HT-29 (cell line): ENCODE measurements at places on chromosomes 3 and 15.
A peak's percentile ranks its signal among the peaks of the same experiment; 100 is the strongest.

DNA sequence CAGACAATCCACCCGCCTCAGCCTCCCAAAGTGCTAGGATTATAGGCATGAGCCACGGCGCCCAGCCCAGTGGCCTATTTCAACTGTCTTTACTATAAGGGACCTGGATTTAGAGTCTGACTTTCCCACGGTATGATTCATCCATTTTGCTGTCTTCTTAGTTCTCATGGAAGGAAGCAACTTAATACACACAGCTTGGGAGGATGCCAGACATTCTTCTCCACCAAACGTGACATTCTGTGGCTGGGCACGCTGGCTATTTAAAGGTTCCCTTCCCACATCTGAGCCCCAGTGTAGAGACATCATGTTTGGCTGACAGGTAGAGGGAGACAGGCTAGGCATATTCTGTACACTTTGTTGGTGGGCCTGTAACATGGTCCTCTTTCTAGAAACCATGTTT lies 26.2 kb downstream of the FAM43A start:
- DNase-seq = peak; percentile 58

DNA sequence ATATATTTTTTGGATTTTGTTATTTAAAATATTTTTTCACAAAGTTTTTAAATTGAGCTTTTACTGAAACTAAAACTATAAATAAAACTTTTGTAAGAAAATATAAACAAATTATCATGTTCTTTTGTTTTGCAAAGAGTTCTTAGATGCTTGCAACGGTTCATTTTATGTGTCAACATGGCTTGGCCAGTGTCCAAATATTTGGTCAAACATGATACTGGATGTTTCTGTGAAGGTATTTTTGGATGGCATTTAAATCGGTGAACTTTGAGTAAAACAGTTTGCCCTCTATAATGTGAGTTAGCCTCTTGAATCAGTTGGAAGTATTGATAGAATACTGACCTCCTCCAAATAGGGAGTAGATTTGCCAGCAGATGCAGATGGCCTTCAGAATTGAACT lies 612.6 kb upstream of the NECTIN3 start:
- no peak for DNase-seq

DNA sequence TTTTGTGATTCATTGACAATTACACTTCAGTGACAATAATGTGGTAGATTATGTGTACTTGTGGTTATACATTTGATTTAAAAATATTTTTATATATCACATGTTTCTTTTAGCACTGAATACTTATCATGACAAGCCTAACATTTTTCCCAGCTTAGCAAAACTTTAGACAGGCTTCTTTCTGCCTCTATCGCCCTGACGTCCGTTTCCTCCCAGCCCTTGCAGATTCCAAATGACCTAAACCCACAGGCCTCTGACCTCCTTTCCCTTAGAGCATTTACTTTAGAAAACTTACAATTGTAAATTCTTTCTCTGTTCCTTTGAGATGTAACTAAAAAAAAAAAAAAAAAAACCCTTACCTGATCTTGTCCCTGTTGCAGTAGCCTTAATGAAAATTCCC lies 326.1 kb downstream of the UNC13C start:
- no peak for DNase-seq

- DNase-seq = no peak
Measured at GRCh38 chr3:127083778-127084397, 101.0 kb downstream of the PLXNA1 start.

GRCh38 chr3:62312201-62312600 lies 61.1 kb downstream of the FEZF2 start:
- DNase-seq = no peak

GRCh38 chr3:130392266-130392665 lies 46.8 kb downstream of the COL6A5 start:
- no peak for DNase-seq

DNA sequence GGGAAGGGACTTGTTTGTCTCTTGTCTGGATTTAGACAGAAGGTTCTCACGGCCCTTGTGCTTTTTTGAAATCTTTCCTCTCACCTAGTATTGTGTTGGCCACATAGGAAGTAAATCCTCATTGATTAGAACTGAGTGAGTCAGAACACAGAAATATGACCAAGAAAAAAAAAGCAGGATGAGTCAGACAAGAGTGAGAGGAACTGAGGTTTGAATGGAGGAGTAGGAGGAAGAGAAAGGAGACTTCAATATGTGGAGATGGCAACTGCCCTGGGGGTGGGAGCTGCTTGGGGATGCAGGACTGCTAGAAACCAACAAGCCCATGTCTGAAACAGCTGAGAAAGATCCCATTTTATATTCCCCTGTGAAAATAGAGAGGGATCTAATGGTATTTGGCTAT lies 194.1 kb upstream of the ZBTB20 start:
- no peak for DNase-seq

DNA sequence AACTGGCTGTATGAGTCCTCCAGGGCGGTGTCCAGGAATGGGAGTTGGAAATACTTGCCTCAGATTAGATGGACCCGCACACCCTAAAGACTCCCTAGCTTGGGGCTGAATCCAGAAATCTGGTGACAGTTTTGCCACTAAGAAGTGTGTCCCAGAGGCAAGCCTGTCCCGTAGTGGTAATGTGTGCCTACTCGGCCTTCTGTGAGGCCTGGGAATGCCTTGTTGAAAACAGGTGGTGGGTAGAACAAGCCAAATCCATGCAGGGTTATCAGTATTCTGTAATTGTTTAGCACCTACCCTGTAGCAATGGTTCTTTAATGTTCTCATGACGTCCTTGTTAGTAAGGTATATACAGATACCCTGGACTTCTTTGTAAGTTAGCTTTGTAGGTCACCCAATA lies 1.6 kb downstream of the C3orf52 start:
- DNase-seq = peak; percentile 53

- DNase-seq = peak; percentile 91
Measured at GRCh38 chr15:90071220-90071807, 31.0 kb downstream of the IDH2 start.

GRCh38 chr15:89860891-89861290 lies 32.9 kb downstream of the AP3S2 start:
- no peak for DNase-seq

GRCh38 chr3:30492322-30493192 lies 113.8 kb upstream of the TGFBR2 start:
- DNase-seq = peak; percentile 38

DNA sequence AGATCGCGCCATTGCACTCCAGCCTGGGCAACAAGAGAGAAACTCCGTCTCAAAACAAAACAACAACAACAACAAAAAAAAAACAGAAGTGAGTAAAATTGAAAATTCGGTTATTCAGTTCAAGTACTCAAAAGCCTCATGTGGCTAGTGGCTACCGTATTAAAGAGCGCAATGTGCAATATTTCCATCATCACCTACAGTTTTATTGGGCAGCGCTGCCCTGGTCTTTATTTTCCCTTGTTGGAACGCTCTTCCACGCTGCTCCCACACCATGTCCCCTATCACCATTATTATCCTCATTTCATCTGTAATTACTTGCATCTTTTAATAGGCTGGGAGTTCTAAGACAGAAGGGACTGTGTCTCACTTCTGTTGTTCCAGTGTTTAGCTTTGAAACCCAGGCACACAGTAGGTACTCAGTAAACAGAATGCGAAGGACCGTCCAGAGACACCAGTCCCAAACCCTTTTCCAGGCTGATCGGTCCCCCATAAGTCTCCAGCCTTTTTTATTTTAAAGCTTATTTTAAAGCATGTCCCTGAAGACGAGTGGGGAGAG lies 423 bp upstream of the HACD3 start:
- DNase-seq = no peak

DNA sequence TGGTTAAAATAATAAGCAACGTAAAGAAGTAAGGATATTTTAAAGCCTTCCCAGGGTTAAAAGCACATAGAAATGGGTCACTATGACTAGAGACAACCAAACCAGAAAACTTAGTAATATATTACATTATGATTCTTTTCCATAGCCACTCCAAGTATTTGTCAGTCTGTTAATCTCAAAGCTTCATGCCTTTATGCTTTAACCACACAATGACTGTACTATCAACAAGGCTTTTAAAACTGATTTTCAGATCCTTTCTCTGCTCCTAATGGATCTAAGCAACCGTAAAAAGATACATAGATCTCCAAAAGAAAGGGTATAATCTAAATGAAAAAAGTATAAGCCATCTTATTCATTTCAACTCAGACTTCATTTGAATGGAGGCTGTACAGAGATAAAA lies 14.4 kb downstream of the SECISBP2L start:
- DNase-seq = no peak

GRCh38 chr3:23952646-23953045 lies 7.6 kb downstream of the NR1D2 start:
- DNase-seq = no peak
